ENCODE measurements at places on chromosomes 7 and 10. TPM values are rescaled to one million over a fixed set of nuclear protein-coding genes. Genes with fewer than 3 reads are reported as not detected.

Gene DYNC1I1
- 0.81 TPM for total RNA-seq

Gene MEIG1
- total RNA-seq, result not detected

Gene SPACDR
- not detected for total RNA-seq

Gene GIMAP8
- total RNA-seq, result not detected

Gene AKR1C2
- 36.7 TPM for total RNA-seq

Gene GIMAP4
- total RNA-seq, result not detected

Gene STX1A
- total RNA-seq, result 11.4 TPM

Gene LRRD1
- total RNA-seq, result not detected

Gene NKX2-3
- total RNA-seq, result not detected

Gene PTF1A
- total RNA-seq, result not detected

Gene IL6
- total RNA-seq, result 20.2 TPM

Gene PPP1R17
- not detected for total RNA-seq

Gene NCAPG2
- 14.7 TPM for total RNA-seq

Gene NUTM2A
- 0.49 TPM for total RNA-seq

Gene CPA2
- total RNA-seq, result not detected

Gene NET1
- 44.7 TPM for total RNA-seq

Gene MSMB
- total RNA-seq, result not detected

Gene AKR1D1
- total RNA-seq, result not detected

Gene VIPR2
- total RNA-seq, result not detected

Gene MKX
- total RNA-seq, result 23.7 TPM

Gene HOXA7
- not detected for total RNA-seq

Gene GIMAP2
- 5.1 TPM for total RNA-seq

Gene PTEN
- 199 TPM for total RNA-seq

Gene NUDT5
- 32.7 TPM for total RNA-seq

Gene ENO4
- total RNA-seq, result 1.3 TPM

Gene RELN
- total RNA-seq, result 0.16 TPM

Gene OPN1SW
- total RNA-seq, result not detected

Data from hair follicle dermal papilla cell (primary cell).